Left lobe of liver (tissue), 2 donors: ENCODE measurements at places on chromosomes 2 and 18. TPM values are rescaled to one million over a fixed set of nuclear protein-coding genes. Genes with fewer than 3 reads are reported as not detected.

- no peak for DNase-seq
Measured at GRCh38 chr2:133139847-133140533, 428.3 kb downstream of the NCKAP5 start.

- DNase-seq: no peak
Measured at GRCh38 chr2:174300114-174300513, 34.6 kb upstream of the SP9 start.

The SGPP2 gene
- 0.23 TPM for total RNA-seq

The ACTG2 gene
- total RNA-seq: 2.8 TPM

The RPRM gene
- not detected for total RNA-seq

The NXPH2 gene
- not detected for total RNA-seq
